ENCODE measurements at places on chromosomes 7 and 10.

GRCh38 chr7:80313067-80313626, 178.5 kb downstream of the GNAI1 start:
- DNase-seq, result no peak

DNA sequence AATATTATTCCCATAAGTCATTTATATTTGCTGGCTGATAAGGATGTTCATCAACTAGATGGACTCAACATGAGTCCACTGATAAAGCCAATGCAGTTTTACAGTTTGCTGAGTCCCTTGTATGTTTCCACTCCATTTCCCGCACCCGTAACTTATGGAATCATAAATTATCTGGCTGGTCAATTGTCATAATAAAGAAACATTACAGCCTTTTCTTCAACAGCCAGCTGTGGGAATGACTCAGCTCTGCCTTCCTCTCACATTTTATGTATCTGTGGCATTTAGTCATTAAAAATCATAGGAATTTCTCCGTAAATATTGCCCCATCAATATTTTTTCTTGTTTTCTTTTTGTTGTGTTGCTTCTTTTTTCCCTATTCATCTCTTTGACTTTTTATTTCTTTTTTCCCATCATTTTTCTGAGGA, 22.3 kb upstream of the TMEM26 start:
- DNase-seq, result no peak

GRCh38 chr10:29559996-29560395, 74.8 kb downstream of the SVIL start:
- DNase-seq, result no peak

GRCh38 chr7:75727881-75728593, 10.7 kb downstream of the HIP1 start:
- DNase-seq, result peak; percentile 50

DNA sequence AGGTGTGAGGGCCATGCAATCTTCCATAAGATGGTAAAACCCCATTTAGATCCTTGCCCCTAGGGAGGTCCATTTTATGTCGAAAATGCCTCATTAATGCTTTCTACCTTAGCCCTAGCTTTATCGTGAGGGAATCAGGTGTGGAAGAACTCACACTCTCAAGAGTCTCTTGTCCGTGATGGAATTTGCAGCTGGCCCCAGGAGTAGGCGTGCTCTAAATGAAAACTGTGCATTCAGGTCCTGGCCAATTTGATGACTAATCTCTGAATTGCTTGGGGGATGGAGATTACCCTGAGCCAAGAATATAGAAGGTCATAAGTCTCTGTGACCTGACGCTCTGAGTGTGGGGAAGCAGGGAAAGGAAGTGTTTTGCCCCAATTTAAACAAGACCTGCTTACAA, 6.6 kb downstream of the C10orf90 start:
- DNase-seq, result no peak

DNA sequence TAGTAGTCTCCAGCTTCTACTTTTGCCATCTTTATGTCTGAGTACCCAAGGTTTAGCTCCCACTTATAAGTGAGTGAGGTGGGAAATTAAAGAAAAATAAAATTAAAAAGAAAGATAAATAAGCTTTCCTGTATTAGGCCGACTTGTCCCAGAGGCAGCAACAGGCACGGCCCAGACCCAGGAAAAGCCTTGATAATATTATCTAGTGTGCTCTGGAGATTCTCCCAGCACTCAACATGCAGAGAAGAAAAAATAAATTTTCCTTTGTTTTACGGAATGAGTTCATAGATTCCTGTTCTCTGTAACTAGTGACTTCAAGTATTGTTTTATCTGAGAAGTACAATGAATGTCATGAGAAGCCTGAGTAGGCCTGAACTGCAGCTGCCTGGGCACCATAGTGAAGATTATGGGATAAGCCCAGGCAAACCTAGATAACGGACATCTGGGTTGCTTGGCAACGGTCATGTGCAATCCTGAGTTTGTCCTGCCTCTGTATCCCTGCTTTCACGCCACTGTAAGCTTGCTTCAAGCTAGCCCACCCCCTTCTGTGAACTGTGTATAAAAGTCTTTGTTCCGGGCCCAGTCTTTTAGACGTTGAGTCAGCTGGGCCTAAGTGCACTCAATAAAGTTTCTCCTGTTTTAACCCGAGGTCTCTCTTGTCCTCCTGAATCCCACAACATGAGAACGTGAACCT, 6.4 kb downstream of the ATE1 start:
- DNase-seq, result no peak

DNA sequence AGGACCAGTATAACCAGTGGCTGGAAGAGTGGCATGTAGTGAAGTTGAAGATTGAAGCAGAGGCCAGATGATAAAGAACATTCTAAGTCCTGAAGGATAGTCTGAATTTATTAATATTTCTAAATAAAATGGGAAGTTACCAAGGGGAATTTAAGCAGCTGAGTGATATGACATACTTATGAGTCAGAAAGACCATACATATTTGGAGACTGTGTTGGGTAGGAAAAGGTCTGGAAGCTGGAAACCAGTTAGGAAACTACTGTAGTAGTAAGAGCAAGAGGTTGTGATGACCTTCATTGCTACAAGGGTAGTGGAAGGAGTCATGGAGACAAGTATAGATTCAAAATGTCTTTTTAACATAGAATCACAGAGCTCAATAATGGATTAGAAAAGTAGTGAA, 752.3 kb downstream of the SUGCT start:
- no peak for DNase-seq

- no peak for DNase-seq
These were observed 19.2 kb upstream of the IKZF1 start for GRCh38 chr7:50285269-50285668.

GRCh38 chr10:67975871-67976270, 91.4 kb downstream of the SIRT1 start:
- no peak for DNase-seq

- DNase-seq, result no peak
These were observed 72.2 kb upstream of the RELN start for GRCh38 chr7:104061652-104062051.

DNA sequence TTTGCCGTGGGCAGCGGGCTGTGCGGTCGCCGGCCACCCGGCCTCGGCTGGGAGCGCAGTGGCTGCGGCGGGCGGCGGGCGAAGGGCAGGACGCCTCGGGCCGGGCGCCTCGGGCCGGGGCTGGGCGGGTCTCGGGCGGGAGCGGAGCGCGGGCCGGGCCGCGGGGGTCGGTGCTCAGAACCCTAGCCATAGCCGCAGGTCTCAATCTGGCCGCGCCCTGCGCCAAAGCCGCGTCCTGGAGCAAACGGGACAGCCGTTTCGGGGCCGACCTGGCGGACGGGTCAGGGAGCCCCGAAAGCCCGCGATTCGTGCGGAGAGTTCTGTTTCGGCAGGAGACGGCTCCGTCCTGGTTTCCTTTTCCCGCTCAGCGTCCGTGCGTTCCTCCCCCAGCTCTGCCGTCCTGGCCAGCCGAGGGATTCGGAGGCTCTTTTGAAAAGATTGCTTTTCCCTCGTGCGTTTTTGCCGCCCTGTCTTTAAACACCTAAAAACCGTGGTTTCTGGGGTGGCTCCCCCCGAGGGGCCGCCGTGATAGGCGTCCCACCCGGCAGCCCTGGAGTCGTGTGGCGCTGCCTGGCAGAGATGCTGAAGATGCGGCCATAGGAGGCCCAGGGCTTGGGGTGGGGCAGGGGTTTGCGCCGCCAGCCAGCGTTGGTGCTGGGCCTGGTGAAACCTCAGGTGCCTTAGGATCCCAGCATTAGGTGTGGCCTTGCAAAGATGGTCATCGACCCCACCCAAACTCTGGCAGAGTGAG, 727 bp downstream of the RET start:
- no peak for DNase-seq

DNA sequence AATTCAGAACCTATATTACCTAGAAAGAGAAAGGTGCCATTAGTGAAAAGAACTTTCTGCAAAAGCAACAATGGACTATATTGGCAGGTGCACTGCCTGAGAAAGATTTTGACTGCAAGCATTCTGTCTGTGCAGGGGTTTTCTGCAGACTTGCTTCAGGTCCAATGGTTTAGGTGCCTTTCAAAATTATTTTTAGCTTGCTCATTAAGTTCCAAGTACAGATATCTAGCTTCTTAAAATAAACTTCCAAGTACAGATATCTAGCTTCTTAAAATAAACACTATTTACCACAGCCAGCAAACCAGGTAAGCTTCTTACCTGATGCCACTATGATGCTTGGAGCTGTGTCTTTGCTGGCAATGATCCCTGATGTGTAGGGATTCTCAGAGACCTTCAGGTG, 485.2 kb downstream of the SORCS1 start:
- no peak for DNase-seq

- DNase-seq, result peak; percentile 69
These were observed 16.9 kb upstream of the GGCT start for GRCh38 chr7:30521532-30521931.

DNA sequence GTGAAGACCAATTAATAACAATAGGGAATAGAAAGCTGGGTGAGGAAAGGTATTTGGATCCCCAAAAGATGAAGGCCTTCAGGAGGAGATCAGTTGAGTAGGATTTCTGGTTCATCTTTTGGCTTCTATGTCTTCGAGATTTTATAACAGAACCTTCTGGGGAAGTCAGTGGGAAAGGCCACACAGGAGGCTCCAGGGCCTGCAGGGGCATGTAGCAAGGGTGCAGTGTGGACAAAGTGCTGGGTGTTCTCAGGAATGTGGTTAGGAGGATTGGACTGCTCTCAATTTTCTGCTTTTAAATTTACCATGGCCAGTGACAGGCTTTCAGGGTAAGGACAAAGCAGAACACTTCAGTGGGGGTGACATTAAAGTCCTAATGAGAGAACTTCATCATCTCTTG, 378.0 kb downstream of the CCSER2 start:
- no peak for DNase-seq

- DNase-seq, result no peak
These were observed 2.1 kb downstream of the BAIAP2L1 start for GRCh38 chr7:98398567-98399372.

DNA sequence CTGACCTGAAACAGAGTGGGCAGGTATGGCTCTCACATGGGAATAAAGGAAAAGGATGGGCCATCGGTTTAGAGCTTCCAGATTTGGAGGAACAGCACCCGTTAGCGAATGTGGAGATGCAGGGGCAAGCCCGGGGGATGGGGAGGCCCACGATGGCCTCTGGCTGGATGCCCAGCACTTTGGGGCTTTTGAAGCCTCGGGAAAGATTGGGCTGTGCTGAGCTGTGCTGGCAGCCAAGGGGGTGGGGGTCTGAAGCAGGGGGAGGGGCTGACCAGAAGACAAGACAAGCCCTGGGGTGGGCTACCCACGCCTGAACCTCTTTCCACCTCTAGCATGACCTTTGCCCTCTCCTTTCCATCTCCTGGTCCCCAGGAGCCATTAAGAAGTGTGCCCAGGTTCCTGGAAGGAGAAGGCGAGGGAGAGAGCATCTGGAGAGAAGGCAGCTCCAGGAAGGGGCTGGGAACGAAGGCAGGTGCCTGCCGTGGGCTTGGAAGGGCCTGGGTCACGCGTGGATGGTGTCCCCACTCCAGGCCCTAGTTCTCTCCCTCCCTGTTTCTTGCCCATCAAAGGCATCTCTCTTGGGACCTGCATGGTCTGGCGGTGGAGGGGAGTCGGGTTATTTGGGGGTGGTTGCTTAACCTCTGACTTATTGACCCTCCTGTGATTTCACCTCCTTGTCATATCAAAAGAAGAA, 39.7 kb downstream of the JAKMIP3 start:
- DNase-seq, result no peak

- no peak for DNase-seq
These were observed 5.3 kb downstream of the PAPOLB start for GRCh38 chr7:4856336-4857057.

GRCh38 chr10:49153971-49154370, 20.1 kb upstream of the FAM170B start:
- DNase-seq, result no peak

DNA sequence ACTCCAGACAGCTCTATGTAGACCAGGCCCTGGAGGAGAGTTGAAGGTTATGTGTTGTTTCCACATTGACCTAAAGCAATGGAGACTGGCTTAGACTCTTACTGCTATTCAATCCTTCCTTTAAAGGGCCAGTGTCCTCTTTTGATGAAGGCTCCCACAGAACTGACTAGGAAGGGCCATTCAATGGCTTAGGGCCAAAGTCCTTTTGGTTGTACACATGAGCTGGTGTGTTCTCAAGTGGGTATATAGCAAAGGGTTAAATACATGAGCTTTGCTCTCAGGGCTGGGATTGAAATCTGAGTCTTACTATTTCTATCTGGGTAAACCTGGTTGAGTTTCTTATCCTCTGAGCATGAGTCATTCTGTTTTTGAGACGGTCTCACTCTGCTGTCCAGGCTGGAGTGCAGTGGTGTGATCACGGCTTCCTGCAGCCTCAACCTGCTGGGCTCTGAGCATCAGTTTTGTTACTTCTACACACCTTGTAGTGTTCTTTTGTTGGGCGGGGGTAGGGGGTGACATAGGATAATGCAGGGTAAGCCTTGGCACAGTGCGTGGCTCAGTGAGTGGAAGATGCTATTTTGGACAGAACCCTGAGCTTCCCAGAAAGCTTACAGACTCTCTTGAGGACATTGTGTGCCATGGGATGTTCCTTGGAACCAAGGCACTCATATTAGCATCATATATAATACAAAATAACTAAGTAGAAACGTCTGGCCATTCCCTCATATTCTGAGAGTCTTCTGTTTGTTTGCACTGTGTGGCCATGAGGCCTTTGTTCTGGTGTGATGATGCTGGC, 90.1 kb downstream of the ABCC2 start:
- no peak for DNase-seq

DNA sequence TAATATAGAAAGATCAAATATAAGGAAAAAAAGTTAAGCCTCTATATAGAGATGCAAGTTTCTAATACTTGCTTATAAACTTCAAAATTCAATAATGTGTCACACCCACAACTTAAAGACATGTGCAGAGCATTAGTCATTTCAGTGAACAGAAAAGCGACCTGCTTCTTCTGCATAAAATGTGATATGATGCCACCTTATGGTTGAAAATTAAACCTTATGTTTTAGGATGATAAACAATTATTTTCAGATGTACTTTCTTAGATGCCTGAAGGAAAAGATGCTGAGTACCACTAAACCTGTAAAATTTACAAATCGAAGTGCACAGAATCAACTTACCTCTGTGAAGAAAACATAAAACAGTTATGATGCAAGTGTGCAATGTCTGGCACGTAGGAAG, 96.0 kb downstream of the MTERF1 start:
- no peak for DNase-seq

DNA sequence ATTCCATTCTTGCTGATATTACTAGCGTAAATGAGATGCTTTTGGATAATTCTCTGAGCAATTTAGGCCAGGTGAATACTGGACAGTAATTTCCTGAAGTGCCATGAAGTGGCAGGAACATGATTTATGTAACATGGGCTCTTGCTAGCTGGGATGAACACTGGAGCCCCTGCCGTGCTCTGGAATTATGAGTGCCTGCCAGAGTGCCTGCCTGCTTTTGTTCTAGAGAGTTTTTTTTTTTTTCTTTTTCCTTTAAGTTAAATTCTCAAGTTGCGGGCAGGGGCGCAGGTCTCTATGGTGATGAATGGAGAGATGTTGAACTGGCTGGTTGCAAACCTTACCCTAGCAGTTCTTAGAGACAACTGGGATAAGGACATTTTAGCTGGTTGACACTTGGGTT, 165.9 kb downstream of the AUTS2 start:
- no peak for DNase-seq

DNA sequence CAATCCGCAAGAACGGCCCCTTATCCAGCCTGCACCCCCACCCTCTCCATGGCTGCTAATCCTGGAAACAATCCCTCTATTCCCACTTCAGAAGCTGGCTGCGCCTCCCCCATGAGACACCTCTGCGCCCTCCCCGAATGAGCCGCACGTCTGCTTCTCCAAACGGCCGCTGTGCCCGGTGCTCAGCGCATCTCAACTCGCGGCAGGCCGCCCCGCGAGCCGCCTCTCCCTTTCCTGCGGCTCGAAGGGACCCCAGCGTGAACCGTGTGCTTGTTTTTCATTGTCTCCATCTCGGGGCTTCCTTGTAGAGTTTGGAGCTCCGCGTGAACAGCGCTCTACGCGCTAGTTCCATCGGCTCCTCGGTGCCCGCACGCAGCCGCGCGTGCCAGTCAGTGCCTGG, 20.8 kb upstream of the FXYD4 start:
- no peak for DNase-seq
